ENCODE measurements at places on chromosomes 6 and 20. TPM values are rescaled to one million over a fixed set of nuclear protein-coding genes. Genes with fewer than 3 reads are reported as not detected.

DNA sequence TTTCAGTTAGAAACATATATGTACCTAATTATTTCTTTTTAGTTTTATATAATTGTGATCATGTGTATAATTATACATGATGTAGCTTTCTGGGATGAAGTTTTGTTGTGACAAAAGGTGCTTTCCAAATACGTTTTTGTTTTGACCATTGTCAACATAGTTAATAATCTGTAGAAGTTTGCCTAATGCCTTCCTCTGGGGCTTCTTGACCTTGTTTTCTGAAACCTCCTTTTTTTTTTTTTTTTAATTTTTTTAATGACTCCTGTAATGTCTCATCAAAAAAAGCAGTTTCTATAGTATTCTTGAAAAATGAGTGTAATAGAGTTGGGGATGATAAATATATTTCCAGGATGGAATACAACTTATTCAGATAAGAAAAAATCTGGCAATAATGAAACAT, 434.7 kb upstream of the SOX4 start:
- peaks cover 51% of the 10 kb centered on the region for H3K4me1 ChIP-seq
- peaks cover 2% of the 10 kb centered on the region for H3K36me3 ChIP-seq
- DNase-seq = no peak
- no peaks in the 10 kb centered on the region for H3K27me3 ChIP-seq

DNA sequence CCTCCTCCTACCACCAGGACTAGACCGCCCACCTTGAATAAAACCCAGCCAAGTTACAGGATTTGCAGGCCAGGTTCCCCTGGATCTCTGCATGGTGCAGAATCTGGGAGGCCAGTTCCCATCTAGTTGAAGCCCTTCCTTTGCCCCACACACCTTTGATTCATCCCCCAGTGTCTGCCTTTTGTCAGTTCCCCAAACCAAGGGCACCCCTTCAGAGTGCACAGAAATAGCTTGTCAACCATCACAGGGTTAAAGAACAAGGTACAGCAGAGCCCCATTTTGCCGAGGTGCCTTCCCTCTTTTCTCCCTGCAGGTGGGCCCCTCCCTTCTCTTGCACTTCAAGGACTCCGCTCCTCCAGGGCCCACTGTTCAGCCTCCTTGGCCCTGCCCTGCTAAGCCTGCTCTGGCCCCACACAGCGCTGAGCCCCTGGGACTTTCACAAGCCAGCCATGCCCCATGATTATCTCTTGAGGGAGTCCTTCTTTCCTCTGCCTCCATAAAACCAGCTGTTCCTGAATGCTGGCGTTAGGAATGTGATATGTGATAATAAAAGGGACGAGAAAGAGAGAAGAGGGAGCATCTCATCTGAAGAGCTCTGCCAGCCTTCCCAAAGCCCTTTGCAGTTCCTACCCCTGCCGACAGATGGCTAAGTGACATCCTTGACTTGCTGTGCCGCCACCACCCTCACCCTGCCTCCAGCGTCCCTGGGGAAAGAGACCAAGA, 280.3 kb downstream of the CDC5L start:
- peaks cover 60% of the 10 kb centered on the region for H3K4me1 ChIP-seq
- peaks cover 14% of the 10 kb centered on the region for H3K27me3 ChIP-seq
- H3K27ac ChIP-seq = no peak overlapping the region
- no peak overlapping the region for H3K4me3 ChIP-seq
- no peaks in the 10 kb centered on the region for H3K36me3 ChIP-seq

DNA sequence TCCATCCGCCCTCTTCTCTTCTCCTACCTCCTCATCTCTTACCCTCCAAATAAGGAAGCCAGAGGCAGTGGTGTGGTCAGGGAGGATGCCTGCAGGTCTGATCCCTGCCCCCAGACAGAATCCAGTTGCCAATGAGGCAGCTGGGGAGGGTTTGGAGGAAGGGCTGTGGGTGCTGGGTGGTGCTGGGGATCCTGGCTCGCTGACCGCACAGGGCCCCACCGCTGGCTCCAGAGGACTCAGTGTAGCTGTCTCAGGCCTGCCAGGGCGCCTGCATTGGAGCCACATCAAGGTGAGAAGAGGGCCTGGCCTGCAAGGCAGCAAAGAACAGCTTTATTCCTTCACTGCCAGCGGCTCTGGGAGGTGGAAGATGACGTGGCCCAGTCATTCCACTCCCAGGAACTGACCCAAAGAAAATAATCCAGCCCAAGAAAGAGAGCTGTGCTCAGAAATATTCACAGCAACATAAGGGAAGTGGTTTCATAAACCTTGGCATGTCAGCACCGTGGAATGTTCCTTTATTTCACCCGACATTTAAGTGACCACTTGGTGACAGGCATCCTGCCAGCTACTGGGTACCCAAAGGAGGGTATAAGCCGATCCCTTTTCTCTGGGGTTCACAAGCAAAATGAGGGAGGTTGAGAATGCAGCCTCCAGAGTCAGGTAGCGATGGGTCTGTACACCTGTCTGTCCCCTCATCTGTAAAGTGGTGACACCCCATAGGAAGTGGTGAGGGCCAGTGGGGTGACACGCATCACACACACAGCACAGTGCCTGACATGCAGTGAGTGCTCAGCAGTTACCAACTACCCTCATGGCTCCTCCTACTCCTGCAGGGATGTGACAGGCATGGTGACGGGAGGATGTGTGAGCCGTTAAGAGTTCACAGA, 125.1 kb downstream of the SNX5 start:
- H3K4me1 ChIP-seq = peaks cover 10% of the 10 kb centered on the region
- DNase-seq = no peak
- H3K27ac ChIP-seq = no peak overlapping the region
- H3K4me3 ChIP-seq = no peak overlapping the region
- H3K27me3 ChIP-seq = no peaks in the 10 kb centered on the region

DNA sequence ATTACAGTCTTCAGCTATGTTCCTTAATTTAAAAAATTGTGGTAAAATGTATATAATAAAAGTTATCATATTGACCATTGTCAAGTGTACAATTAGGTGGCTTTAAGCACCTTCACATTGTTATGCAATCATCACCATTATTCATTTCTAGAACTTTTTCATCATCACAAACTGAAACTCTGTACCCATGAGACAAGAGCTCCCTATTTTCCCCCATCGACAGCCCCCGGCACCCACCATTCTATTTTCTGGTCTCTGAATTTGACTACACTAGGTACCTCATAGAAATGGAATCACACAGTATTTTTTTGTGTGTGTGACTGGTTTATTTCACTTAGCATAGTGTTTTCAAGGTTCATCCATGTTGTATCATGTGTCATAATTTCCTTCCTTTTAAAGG, 39.7 kb upstream of the FYN start:
- DNase-seq = no peak
- no peak overlapping the region for H3K4me3 ChIP-seq
- no peak overlapping the region for H3K27ac ChIP-seq
- peaks cover 13% of the 10 kb centered on the region for H3K4me1 ChIP-seq

GRCh38 chr6:113755449-113756289, 101.5 kb upstream of the MARCKS start:
- no peak overlapping the region for H3K4me3 ChIP-seq
- H3K36me3 ChIP-seq = no peaks in the 10 kb centered on the region
- no peak for DNase-seq
- no peaks in the 10 kb centered on the region for H3K27me3 ChIP-seq

- no peak within 1 kb of the TSS for H3K27ac ChIP-seq
- H3K4me3 ChIP-seq = peak within 1 kb of the TSS; percentile 84
Measured at GRCh38 chr6:29005183-29005885, at the start of gene ZNF311. ZNF311 (minus strand) TSS chr6:29005315; CDS start chr6:29003954, 1,361 bp downstream.

DNA sequence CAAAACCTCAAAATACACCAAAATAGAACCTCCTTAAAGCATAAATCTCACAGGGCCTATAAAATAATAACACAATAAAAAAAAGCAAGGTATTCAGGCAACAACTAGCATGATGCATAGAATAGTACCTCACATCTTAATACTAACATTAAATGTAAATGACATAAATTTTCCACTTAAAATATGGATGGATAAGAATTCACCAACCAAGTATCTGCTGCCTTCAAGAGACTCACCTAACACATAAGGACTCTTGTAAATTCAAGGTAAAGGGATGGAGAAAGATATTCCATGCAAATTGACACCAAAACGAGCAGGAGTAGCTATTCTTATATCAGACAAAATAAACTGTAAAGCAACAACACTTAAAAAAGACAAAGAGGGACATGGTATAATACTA, 52.2 kb downstream of the PERP start:
- H3K27ac ChIP-seq = no peak overlapping the region
- no peaks in the 10 kb centered on the region for H3K27me3 ChIP-seq
- DNase-seq = no peak
- H3K4me3 ChIP-seq = no peak overlapping the region

DNA sequence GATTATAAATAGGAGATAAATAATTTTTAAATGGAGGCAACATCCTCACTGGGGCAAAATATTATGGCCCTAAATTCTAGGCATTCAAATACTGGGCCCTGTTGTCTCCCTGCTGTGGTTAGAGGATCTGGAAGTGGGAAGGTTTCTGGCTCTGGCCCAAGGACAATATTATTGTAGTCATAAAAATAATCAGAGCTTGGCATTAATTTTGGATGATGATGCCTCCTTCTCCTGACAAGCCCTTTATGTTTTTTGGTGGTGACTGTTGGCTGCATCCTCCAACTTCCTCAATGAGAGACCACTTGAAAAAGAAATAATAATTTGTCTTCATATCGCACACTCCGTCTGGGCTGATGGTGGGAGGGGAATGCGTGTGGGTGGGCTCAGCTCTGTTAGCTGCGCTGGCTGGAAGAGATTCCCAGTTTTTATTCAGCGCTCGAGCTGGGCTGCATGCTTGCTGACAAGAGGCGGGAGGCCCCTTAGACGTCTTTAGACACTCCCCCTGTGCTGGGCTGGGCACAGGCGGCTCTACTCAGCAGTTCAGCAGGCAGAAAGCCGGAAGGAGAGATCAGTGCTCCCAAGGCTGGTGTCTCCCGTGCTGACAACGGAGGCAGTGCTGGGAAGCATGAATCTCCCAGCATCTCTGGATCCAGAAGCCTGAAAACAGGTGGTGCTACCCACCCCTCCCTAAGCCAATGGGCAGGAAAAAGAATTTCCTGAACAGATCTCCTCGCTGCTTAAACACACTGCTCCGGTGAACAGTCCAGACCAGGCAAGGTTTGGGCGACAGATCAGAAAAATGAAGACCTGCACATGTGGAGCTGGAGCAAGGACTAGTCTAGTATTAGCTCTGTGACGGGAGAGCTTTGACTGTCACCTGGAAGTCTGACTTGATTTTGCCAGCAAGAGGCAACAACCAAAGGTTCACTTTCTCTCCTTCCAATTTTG, 97.7 kb downstream of the SYCP2 start:
- DNase-seq = peak; percentile 61
- no peaks in the 10 kb centered on the region for H3K36me3 ChIP-seq

DNA sequence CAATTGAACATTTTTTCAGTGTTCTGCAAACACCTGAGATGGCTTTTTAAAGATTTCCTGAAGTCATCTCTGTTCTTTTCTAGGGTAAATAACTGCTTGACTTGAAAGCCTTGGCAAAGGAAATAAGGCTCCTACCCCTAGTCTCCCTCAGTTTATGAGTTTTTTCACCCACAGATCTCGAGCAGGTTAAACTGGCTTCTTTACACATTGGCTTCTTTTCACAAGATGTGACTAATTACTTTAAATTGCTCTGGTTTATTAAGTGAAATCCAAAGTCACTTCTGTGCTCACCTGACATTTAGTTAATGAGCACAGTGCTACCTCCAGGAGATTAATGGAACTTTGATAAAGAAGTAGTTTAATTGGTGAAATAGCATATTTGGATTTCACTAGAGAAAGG, 33.2 kb downstream of the SOX4 start:
- H3K27me3 ChIP-seq = no peaks in the 10 kb centered on the region
- no peak for DNase-seq
- H3K4me3 ChIP-seq = no peak overlapping the region
- H3K27ac ChIP-seq = no peak overlapping the region

The STX7 gene
- total RNA-seq = 34.5 TPM
